NCI-H526 (cell line): ENCODE measurements at places on chromosomes 16 and 17.

DNA sequence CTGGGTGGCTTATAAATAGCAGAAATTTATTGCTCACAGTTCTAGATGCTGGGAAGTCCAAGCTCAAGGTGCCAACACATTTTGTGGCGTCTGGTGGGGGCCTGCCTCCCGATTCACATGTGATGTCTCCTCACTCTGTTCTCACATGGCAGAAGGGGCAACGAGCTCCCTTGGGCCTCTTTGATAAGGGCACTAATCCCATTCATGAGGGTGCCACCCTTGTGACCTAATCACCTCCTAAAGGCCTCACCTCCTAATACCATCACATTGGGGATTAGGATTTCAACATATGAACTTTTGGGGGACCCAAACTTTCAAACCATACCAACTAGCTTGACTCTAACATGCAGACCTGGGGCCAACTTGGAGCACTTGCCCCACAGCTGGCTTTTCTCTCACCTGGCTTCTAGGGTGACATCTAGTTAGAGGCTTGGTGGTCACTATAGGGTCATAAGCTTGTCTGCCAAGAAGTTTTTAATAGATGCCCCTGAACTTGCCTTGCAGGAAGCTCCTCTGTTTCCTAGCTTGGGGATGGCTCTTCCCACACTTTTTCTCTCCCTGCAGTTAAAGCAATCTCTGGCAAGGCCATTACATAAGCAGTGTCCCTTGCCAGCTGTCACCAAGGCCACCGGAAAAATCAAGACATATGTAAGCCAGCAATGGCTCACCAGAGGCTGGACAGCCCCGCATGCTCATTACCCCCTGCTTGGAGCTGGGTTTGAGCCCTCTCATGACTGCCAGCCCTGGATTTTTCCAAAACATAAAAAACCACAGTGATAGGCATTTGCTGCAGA lies 8.4 kb upstream of the MED9 start:
- no peak for DNase-seq

DNA sequence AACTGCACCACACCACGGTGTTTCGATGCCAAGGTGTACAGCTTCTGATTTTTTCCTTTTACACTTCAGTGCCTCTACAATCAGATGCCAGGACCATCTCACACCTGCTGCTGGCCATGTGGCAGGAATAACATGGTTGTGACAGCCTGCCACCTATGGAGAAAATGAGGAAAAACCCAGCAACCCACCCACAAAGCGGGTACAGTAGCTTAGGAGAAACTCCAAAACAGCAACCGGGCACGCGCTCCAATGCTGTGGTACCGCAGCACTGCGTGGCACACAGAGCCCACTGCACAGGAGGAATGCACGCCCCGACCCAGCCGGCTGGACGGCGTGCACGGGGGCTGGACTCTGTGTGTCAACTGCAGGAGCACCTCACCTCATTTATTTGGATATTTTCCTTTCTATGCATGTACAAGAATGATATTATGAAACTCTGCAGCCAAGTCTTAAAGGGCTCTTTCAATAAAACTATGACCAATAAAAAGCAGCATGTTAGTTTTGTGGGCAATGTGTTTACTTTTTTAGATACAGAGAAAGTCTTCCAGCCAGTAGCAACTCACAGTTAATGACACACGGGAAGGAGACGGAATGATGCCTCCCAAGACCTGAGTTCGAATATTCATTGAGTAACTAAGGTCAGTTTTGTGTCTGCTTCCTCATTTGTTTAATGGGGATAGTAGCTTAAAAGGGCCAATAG lies 45.9 kb downstream of the MAP1LC3B start:
- no peak for DNase-seq

- no peak for DNase-seq
Observed at GRCh38 chr17:13478326-13478830, 123.4 kb downstream of the HS3ST3A1 start.

GRCh38 chr17:80559825-80560251 lies 15.2 kb downstream of the RPTOR start:
- DNase-seq = no peak

DNA sequence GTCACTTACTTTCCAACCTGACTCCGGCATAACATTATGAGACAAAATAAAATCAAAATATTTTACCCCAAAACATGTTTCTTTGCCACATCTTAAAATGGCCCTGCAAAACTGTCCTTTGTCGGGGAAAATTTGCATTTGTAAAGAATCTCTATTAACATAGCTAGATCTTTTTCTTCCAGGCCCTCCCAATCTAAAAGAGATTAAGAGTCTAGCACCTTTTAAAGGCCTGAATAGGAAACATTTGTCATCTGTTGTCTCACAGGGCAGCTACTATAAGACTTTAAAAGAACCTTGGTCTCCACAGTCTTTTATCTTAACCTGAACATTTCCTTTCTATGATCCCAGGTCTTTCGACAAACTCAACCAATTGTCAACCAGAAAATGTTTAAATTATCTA lies 18.1 kb upstream of the DHRS7B start:
- DNase-seq = no peak

DNA sequence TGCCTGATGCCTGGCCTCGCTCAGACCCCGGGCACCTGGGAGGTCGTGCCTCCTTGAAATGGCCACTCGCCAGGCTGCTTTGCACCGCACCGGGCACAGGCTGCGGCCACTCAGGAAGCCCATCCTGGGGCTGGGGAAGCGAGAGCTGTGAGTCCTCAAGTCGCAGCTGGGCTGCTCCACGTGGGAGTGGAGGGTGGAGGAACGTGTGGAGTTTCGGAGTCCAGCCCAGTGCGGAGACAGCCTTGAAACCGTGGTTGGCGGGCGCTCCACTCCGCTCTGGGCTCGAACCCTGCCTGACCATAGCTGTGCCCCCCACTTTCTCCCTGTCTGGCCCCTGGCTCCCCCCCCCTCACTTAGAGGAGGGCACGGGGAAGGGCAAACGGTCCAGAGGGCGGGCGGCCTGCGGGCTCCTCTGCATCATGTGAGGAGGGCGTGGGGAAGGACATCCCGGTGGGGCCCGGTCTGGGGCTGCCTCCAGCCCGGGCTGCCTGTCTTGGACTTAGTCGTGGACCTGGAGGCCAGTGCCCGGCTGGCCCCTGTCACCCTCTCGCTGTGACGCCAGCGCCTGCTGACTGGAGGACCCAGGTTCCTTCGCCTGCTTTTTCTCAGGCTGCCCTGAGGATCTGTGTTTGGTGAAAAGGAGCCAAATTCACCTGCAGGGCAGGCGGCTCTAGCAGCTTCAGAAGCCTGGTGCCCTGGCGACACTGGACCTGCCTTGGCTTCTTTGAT lies 2.5 kb downstream of the UBE2I start:
- DNase-seq = no peak

DNA sequence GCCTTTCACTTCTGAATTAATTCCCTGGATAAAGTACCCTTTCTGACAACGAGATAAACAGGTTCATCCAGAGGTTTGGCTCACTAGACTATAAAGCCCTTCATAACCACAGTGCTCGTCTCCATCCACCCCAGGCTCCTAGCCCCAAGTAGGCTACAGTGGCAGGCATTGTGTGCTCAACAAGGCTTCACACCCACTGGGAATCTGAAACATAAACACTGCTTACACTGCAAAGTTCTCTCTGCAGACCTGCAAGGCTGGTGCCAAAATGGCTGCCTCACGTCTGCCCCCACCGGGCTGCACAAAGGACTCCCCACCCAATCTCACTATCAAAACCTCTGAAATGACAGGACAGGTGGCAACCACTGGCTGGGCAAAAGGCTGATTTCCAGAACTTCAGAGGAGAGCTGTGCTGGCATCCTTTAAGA lies 5.1 kb upstream of the HLF start:
- no peak for DNase-seq

GRCh38 chr17:61209106-61209439 lies 190.6 kb upstream of the TBX2 start:
- DNase-seq = no peak

DNA sequence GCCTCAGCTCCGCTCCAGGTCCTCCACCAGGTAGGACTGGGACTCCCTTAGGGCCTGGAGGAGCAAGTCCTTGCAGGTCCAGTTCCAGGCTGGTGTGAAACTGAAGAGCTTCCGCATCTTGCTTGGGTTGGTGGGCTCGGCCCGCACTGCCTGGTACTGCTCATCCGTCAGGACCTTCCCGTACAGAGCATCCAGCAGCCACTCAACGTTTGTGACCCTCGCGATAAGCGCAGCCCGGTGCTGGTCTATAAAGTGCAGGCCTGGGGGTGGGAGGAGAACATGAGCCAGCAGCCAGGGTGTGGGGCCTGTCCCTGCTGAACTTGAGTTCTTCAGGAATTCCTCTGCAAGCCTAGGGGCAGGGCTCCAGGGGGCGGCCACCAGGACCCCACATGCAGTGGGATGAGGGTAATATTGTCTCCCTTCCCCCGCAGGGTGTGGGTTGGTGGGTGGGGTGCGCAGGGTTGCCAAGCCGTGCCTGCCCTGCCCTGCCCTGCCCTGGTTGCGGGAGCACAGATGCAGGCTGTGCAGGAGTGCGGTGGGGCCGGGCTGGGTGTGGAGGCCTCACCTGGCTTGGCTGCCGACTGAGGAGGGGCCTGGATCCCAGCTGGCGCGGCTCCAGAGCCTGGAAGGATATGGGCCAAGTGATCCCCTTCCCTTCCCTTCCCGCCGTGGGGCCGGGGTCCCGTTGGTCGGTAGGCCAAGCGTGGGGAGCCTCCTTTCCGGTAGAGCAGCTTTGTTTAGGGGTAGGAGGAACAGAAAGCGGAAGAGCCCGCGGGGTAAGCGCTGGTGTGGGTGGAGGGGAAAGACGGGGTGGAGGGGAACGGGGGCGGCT lies 762 bp downstream of the PYCARD start:
- no peak for DNase-seq

GRCh38 chr16:67551091-67551490 lies 11.2 kb upstream of the CTCF start:
- DNase-seq = no peak

DNA sequence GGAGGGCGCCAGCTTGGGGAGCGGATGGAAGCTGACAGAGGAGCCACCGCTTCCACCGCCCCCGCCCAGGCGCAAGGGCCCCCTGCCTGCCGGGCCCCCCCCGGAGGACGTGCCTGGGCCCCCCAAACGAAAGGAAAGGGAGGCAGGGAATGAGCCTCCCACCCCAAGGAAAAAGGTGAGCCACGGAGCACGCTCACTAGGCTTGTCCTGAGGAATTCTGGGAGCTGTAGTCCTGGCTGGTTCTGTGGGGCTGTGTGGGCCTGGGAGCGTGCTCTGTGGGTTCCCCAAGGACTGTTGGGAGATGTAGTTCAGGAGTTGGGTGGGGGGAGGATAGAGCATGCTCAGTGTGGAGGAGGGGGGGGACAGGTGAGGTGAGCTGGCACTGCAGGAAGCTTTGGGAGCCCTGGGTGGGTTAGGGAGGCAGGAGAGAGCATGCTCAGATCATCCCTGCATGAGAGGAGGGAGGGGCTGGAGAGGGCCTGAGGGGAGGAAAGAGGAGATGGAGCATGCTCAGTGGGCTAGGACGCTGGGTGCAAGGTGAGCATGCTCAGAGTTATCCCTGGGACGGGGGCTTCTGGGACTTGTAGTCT lies 4.5 kb downstream of the FBXL19 start:
- peak; percentile 96 for DNase-seq

DNA sequence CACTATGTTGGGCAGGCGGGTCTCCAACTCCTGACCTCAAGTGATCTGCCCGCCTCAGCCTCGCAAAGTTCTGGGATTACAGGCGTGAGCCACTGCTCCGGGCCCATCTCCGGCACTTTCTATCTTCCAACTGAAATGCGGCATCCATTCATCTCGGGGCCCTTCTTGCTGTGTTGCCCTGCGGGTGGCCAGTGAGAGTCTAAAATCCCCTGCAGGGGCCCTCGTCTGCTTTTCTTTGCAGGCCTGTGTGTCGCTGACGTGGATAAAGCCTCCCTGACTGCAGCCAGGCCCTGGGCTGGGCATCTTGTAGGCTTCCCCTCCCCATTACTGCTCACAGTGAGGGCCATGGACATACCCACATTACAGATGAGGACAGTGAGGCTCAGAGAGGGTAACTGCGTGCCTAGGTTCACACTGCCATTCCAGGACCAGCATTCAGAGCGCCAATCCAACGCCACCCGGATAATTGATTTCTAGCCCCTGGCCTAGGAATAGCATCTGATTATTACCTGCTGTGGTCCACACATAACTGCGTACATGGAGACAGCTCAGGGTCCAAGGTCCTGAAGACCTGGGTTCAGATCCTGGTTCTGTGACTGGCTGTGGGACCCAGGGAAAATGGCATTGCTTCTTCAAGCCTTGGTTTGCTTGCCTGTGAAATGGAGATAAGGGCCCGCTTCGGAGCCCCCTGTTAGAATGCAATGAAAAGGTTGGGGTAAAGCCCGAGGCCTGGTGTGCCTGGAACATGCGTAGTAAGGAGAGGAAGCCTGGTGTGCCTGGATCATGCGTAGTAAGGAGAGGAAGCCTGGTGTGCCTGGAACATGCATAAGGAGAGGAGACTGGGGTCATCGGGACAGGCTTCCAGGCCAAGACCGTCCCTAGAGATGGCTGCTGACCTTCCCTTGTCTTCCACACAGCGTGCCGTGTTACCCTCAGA lies 25.0 kb downstream of the CRISPLD2 start:
- no peak for DNase-seq
